DMS79 treated with DMSO at 0.1 percent for 48 hours (cell line): ENCODE measurements at places on chromosomes 2 and 18.

- DNase-seq: no peak
These were observed 21.2 kb upstream of the UGGT1 start for GRCh38 chr2:128069769-128070168.

GRCh38 chr2:133360882-133361281 is 207.4 kb downstream of the NCKAP5 start:
- no peak for DNase-seq

- DNase-seq: no peak
These were observed 143.9 kb upstream of the CREB1 start for GRCh38 chr2:207385903-207386302.

DNA sequence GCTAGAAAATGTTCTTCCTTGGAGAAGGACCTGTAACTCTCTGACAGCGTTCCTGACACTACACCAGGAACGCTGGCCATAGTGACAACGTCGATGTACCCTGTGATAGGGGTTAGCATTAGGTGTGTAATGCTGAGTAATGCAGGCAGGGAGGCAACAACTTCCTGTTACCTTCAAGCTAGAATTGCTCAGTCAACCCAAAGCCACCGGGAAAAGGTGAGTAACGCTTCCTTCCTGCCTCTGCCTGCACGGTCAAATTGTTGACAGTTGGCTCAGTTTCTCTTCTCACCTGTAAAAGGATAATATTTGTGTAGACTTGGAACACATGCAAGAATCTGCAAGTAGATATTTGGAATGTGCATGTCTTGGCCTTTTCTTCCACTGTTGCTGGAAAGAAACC is 12.7 kb downstream of the FAM110C start:
- no peak for DNase-seq

DNA sequence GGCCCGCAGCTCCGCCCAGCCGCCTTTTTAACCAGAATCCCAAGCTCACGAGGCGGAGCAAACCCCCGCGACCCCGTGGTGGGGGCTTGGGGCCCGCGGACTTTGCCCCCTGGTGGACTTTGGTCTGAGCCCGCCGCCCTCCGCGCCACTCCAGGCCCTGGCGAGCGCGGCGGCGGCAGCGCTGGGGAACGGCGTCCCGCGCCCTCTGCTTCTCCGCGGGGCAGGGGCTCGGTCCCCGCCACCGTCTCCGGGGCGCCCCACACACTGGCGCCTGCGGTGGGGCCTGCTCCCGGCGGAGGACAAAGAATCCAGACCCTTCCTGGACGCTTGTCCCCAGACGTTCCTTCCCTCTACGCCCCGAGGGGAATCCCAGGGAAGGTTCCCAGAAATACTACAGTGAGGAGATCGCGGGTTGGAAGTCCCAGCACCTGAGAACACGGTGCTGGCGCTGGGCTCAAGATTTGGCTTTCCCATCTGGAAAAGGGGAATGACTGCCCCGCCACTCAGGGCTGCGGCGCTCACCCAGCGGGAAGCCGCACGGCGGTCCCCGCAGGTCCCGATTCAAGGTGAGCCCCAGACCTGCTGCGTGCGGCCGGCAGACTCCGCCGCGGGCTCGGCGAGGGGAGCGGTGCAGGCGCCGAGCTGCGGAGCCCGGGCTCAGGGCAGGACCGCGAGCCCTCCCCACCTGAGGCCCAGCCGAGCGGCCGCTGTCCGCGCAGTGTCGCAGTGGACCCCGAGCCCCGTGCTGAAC is at the start of gene HAAO:
HAAO (minus strand) TSS at position 1 of the 751 bp plus-strand sequence. CDS start 47 bp downstream, outside the sequence.
- DNase-seq: no peak

- no peak for DNase-seq
These were observed 50.0 kb upstream of the TTC39C start for GRCh38 chr18:23964282-23965238.

DNA sequence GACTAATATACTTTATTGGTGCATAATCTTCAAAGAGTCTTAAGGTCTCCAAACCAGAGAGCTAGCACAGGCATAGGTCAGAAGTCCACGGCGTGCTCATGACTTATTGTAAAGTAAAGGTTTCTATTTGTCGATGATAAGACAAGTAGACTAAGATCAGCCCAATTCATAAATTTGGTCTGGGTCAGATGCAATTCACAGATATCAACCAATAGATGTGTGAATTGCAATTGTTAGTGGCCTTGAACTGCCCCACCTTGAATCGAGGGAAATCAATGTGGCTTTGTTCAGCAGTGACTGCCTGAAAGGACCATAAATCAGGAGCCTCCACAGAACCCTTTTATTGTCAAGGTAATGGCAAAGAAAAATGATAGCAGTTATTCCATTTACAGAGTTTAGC is 39.1 kb upstream of the CPS1 start:
- no peak for DNase-seq

DNA sequence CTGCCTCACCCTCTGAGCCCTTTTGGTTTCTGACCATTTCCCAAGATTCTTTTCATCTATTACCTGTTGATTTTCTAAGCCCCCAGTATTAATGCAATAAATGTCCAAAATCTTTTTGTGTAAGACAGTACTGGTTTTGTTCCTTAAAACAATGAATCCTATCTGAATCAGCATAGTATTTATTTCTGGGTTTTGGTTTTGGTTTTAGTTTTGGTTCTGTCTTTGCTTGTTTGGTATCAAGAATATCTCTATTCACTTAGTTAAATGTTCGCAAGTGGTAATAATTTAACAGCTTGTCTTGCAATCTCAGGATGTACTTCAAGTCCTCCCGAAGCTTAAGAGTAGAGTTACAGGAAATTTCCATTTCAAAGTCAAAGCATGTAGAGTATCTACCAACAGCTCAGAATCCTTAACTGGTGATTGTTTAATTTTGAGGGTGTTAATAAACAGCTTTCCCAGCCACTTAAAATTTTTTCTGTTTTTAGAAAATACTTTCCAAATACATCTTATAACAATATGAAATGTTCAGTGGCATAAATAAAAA is 67.7 kb upstream of the NEDD4L start:
- no peak for DNase-seq

DNA sequence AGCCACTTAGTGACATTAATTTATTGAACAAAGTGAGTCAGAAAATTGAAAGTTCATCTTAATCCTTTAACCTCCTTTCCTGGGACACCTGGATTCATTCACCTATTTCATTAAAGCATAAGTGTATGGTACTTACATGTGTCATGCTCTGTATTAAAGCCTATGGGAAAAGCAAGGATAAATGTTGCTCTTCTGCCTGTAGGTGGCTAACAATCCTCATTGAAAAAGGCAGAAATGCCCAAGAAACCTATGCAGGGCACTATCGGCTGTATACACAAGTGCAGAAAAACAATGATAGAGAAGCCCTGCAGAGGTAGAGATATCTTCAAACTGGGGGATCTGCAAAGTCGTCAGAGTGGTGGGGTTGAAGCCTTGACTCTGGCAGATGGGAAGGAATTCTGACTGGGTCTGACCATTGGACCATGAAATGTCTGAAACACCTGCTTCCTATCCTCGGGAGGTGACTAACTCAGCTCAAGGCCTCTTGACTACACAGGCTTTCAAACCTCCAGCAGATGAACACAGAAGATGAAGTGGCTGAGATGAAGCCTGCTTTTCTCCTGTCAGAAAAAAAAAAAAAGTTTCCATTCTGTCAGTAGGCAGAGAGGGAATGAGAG is 83.1 kb downstream of the DCC start:
- no peak for DNase-seq

- no peak for DNase-seq
These were observed 50.8 kb downstream of the ATOH8 start for GRCh38 chr2:85804583-85804982.

DNA sequence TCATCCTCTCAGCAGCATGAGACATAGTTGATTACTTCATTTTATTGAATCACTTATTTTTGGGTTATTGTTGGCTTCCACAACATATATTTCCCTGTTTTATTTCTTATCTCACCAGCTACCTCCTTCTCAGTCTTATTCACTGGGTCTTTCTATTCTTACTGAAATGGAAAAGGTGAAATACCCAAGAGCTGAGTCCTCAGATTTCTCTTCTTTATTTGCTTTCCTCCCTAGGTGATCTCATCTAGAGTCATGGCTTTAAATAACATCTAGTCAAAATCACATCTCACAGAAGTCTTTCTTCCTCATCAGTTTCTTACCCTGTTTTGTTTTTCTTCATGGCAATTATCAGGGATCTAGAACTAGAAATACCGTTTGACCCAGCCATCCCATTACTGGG is 105.0 kb upstream of the RBBP8 start:
- no peak for DNase-seq

- no peak for DNase-seq
These were observed 40.9 kb downstream of the SCN9A start for GRCh38 chr2:166334805-166335204.

DNA sequence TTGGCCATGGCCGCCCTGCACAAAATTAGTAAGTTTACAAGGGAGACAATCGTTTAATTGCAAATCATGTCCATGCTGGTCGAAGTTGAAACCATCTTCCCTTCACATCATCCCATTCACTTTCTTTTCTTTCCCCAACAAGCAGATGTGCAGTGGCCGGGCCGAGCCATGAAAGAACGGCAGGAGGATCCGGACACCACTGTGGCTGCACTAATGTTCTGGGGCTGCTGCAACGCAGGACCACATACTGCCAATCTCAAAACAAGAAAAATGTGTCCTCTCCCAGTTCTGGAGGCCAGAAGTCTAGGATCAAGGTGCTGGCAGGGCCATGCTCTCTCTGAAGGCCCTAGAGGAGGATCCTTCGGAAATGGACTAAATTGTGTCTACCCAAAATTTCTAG is 227.4 kb upstream of the MYT1L start:
- DNase-seq: no peak

GRCh38 chr2:163062524-163062923 is 224.0 kb upstream of the KCNH7 start:
- DNase-seq: no peak

DNA sequence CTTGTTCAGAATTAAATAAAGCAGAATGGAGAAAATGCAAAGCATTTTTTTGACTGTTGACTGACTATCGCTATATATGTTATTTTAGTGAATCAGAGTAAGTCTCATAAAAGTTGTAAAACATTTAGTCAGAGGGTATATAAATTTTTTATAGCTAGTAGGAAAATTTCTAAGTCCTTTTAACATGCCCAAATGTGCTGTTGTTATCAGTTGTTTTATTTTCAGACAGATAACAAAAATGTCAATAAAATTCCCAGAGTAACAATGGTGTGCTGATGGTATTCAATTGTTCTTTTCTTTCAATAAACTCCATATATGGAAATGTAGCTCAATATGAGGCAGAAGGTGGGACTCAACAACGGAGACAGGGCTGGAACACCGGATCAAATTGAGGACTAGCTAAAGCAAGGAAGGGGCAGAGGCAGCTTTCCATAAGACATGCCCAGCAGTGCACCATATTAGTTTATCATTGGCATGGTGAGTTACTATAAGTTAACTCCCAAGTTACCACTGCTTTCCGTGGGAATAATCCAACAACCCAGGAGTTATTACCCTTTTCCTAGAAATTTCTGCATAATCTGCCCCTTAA is 26.6 kb downstream of the GULP1 start:
- DNase-seq: no peak

GRCh38 chr2:135246711-135247270 is 194.7 kb downstream of the RAB3GAP1 start:
- peak; percentile 55 for DNase-seq

GRCh38 chr2:204282081-204282480 is 263.2 kb upstream of the PARD3B start:
- no peak for DNase-seq

- DNase-seq: no peak
These were observed 62.4 kb upstream of the ATG16L1 start for GRCh38 chr2:233189025-233189424.

DNA sequence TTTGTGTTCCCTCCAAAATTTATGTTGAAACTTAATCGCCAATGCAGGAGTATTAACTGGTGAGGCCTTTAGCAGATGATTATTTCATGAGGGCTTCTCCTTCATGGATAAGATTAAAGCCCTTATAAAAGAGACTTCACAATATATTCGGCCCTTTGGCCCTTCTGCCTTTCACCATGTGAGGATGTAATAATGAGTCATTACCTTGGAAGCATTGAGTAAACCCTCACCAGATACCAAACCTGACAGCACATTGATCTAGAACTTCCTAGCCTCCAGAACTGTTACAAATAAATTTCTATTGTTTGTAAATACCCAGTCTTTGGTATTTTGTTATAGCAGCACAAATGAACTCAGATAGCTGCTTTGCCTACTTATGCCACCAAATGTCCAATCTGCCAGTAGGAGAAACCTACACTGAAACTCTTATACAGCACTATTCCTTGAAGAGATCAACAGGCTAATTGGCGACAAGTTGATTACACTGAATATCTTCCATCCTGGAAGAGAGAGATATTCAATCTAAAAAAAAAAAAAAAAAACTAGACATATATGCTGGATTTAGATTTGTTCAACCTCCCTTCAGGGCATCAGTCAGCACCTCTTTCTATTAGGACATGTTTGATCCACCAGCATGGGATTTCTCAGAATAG is 125.9 kb upstream of the COL5A2 start:
- no peak for DNase-seq

DNA sequence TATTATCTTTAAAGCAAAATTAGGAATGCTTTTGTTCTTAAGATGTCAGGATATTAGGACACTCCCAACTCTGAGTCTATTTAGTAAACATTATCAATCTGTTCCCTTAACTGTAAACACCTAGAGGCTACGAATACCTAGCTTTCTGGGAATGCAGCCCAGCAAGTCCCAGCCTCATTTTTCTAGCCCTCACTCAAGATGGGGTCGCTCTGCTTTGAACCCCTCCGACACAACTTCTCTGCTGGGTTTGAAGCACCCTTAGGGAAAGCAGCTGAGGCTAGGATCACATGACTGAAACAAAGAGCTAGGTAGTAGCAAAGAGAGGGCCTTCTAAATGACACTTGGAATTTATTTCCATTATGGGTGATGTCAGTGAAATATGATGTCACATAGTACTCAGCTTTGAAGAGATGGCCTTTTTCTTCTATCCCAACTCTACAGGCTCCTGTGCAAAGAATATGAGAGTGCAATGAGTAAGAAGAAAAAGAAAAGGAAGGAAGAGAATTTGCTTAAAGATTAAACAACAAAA is 114.7 kb downstream of the CSRNP3 start:
- no peak for DNase-seq
